ENCODE measurements at places on chromosomes 6 and 20.

DNA sequence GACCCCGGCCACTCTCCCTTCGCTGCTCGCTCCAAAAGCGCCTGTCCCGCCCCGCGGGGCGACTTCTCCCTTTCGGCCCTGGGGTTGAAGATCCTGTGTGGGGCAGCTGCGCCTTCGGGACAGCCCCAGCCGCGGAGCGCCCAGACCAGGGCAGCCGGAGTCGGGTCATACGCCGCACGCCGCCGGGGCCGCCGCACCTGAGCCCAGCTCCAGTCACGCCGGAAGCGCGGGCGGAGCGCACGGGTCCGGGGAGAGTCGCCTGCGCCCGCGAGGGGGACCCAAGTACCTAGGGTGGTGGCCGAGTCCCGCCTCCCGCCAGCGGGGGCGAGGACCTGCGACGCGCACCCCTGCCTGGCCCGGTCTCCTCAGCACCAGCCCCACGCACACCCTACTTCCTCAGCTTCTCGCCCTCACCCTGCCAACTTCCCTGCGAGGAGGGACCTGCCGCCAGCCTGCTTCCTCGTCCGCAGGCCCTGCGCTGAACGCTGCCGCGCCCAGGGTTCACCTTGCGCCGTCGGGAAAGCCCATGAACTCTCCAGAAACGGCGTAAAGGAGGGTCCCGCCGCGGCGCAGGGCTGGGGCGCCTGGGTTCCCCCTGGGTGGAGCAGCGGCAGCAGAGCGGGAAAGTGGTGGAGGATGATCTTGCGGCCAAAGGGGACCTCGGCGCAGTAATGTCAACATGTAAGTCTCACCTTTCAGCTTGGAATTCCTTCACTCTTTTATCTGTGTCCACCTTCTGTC, at the start of gene ADGRG6:
Gene ADGRG6 (plus strand): TSS at position 357 of the 741 bp plus-strand sequence. CDS start 323 bp downstream, at position 680.
- H3K27ac ChIP-seq, result peak within 1 kb of the TSS; percentile 74
- peak within 1 kb of the TSS; percentile 51 for H3K4me3 ChIP-seq
- H3K4me1 ChIP-seq, result peaks cover 15% of the 10 kb centered on the region
- no peaks in the 10 kb centered on the region for H3K36me3 ChIP-seq
- DNase-seq, result no peak
- H3K27me3 ChIP-seq, result peaks cover 5% of the 10 kb centered on the region

- H3K4me3 ChIP-seq, result no peak overlapping the region
Observed at GRCh38 chr6:2917801-2918445, 14.8 kb upstream of the SERPINB9 start.

- peaks cover 66% of the 10 kb centered on the region for H3K36me3 ChIP-seq
- no peaks in the 10 kb centered on the region for H3K27me3 ChIP-seq
- H3K27ac ChIP-seq, result no peak overlapping the region
- no peak overlapping the region for H3K4me3 ChIP-seq
- no peak for DNase-seq
Observed at GRCh38 chr20:18527836-18528235, 20.1 kb downstream of the SEC23B start.

GRCh38 chr6:119207971-119208725, 129.7 kb upstream of the FAM184A start:
- no peak overlapping the region for H3K27ac ChIP-seq
- H3K4me3 ChIP-seq, result no peak overlapping the region
- peaks cover 3% of the 10 kb centered on the region for H3K4me1 ChIP-seq
- no peaks in the 10 kb centered on the region for H3K36me3 ChIP-seq

DNA sequence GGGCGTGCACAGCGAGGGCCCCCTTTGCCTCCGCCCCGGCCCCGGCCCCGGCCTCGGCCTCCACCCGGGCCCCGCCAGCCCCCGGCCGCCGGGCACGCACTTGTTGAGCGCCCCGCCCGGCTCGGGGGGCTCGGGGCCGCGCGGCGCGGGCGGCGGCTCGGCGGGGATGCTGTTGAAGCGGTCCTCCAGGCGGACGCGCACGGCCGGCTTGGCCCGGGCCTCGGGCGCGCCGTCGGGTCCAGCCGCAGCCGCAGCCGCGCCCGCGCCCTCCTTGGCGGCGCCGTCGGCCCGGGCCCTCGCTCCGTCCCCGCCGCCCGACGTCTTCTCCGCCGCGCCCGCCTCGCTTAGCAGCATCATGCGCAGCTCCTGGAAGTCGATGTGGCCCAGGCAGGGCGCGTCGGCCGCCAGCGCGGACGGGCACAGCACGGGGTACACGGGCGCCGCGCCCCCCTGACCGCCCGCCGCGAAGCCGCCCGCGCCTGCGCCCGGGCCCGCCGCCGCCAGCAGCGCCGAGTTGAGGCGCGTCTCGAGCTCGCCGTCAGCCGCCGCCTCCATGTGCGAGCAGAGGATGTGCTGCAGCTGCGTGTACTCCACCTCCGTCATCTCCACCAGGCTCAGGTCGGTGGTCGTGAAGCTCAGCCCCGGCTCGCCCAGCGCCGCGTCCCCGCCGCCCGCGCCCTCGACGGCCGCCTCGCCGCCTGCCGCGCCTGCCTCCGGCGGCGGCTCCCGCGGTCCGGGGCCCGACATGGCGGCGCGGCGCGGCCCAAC, 514 bp downstream of the TCFL5 start:
- H3K4me1 ChIP-seq, result peaks cover 13% of the 10 kb centered on the region
- peaks cover 13% of the 10 kb centered on the region for H3K36me3 ChIP-seq
- peak overlapping the region; percentile 39 for H3K4me3 ChIP-seq
- no peak overlapping the region for H3K27ac ChIP-seq
- DNase-seq, result no peak
- H3K27me3 ChIP-seq, result peaks cover 6% of the 10 kb centered on the region

All from thymus (tissue), 14 donors.